NCI-H1105 (cell line): ENCODE measurements at places on chromosomes 16 and 17.
A peak's percentile ranks its signal among the peaks of the same experiment; 100 is the strongest.

GRCh38 chr17:66152756-66153155, 39.2 kb downstream of the CEP112 start:
- DNase-seq = no peak

DNA sequence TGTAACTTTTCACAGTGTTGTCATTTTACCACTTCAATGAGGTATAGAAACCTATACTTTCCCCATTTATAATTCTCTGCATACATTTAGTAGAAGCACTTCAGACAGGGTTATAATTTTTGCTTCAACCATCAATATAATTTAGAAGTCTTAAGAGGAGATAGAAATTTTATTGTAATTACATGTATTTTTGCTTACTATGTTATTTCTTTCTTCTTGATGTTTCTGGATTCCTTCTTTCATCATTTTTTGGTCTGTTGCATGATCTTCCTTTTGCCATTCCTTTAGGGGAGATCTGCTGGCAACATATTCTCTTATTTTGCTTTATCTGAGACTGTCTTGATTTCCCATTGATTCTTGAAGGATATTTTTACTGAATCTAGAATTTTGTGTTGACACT, 31.1 kb downstream of the SPECC1 start:
- DNase-seq = no peak

GRCh38 chr16:49497466-49497865, 123.9 kb downstream of the C16orf78 start:
- DNase-seq = no peak

DNA sequence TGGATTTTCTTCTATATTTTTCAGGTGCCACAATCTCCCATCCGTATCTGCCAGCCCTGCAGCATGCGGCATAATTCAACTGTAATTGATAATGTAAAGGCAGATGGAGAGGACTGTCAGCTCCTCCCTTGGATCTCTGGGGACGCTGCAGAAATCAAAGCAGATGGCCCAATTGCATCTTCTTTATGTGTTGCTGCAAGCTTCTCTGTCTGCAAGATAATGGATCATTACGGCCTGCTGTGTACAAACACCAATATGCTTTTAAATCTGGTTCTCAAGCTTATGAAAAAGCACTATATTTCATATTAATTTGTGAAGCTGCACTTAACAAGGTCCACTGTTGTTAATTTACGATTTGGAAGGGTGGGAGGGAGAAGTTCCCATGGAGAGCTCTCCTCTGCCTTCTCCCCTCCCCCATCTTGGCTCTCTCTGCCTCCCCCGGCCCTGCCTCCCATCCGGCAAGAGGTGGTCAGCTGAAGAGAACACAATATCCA, 607.5 kb downstream of the TOX3 start:
- DNase-seq = no peak

DNA sequence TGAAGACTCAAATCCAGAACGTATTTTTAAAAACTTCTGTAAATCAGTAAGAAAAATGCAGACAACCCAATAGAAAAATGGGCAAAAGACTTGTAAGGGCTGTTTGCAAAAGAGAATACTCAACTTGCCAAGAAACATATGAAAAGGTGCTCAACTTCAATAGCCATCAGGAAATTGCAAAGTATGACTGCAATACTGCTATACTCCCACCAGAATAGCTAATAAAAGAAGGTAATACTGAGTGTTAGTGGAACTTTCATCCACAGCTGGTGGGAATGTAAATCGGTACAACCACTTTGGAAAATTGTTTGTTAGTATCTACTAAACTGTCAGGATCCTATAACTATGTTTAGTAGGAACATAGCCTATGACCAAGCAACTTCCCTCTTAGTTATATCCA, 48.1 kb downstream of the TBX4 start:
- no peak for DNase-seq

GRCh38 chr16:15644267-15644961, 1.5 kb upstream of the MARF1 start:
- DNase-seq = peak; percentile 63

GRCh38 chr17:311119-311782, 41.4 kb downstream of the RPH3AL start:
- no peak for DNase-seq

DNA sequence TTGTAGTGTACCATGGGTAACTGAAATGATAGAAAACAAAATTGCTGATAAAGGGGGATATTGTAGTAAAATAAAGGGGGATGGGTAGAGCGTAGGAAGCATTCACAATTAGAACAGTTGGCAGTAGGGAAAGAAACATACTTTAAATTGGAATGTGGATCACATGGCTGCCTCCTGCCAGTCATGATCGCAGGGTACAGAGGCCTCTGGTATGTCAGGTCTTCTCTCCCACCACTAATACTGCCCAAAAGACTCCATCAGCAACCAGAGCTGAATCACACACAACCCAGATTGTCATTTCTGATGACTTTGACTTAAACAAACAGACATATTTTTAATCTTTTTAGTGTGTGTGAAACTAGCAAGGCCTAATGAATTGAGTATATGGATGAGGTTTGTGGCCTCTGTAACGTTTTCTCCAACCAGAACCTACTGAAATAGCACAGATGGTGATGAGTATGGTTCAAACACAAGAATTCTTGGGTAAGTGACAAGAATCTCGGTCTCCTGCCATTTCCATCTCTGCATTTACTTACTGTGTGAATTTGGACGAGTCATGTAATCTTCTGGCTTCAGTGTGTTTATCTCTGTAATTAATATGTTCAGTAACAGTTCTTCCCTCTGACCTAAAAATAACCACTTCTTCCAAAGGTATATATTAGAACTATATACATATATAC, 112.6 kb downstream of the USP22 start:
- no peak for DNase-seq
